CD4-positive, alpha-beta T cell treated with Interleukin-4 for 4 hours (primary cell): ENCODE measurements at places on chromosomes 2 and 18.

DNA sequence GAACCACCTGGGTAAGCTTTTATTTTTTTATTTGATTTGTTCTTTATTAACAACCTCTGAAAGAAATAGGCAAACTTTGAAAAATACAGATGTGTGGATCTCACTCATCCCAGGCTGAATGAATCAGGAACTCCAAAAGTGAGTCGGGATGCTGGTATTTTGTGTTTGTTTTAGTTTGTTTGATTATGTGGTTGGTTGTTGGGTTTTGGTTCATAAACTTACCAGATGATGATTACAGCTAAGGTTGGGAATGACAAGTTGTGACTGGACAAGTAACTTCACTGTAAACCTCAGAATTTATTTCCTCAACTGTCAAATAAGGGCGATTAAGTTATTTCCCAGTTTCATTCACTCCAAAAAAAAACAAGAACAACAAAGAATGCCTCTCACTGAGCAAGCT lies 80.5 kb upstream of the KIF5C start:
- DNase-seq, result no peak

GRCh38 chr2:238945433-238946150 lies 97.7 kb downstream of the TWIST2 start:
- no peak for DNase-seq

- DNase-seq, result peak; percentile 77
Measured at GRCh38 chr2:96637385-96638143, 548 bp downstream of the KANSL3 start.

DNA sequence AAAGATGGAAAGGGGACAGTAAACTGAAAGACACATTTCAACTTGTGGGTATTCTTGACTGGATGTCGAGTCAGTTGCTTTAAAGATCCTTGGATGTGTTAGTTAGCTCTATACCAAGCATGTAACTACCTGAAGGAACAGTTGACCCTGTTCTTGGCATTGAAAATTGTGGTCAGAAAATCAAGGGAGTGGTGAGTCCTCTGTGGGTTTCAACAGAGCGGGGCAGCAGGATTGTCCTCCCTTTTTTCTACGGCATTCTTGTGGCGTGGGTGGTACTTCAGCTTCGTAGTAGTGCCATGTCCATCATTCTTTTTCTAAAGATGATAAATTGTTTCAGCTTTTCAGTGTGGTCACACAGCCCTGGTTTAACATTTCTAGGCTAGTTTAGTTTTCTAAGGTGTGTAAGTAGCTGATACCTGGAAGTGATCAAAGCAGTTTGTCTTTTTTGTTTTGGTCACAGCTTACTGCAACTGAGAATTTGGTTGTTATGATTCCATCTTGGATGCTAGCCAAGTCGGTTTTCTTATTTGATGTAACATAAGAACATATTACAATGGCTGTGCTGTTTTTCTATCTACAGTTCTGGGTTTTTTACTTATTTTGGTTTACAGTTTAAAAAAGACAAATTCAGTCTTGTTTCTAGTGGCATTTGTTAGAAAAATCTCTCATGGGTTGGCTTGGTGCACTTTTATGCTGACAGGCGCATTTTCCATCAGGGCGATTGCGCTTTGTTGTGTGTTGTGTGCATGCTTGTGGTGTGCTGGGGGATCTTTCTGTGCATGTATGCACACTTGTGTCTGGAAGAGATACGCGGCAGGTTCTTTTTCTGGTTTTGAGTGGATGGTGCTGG lies 84.7 kb downstream of the ZNF407 start:
- no peak for DNase-seq

DNA sequence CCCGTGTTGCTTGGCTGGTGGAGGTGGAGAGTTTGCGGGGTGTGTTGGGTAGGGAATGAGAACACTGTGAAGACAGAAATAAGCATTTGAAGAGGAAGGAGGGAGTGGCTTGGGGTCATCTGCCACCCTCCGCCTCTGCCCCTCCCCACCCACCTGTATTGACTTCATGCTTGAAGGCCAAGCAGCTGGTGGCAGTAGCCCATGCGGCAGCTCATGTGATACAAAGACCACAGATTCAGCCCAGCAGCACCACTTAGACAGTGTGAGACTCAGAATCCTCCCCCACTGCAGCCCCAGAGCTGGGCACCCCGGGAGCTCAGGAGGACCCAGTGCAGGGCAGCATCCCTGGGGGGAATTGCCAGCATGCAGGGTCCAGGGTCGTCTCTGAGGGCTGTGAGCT lies 15.4 kb downstream of the NPPC start:
- no peak for DNase-seq

GRCh38 chr2:45675263-45675812 lies 23.9 kb downstream of the PRKCE start:
- DNase-seq, result no peak

DNA sequence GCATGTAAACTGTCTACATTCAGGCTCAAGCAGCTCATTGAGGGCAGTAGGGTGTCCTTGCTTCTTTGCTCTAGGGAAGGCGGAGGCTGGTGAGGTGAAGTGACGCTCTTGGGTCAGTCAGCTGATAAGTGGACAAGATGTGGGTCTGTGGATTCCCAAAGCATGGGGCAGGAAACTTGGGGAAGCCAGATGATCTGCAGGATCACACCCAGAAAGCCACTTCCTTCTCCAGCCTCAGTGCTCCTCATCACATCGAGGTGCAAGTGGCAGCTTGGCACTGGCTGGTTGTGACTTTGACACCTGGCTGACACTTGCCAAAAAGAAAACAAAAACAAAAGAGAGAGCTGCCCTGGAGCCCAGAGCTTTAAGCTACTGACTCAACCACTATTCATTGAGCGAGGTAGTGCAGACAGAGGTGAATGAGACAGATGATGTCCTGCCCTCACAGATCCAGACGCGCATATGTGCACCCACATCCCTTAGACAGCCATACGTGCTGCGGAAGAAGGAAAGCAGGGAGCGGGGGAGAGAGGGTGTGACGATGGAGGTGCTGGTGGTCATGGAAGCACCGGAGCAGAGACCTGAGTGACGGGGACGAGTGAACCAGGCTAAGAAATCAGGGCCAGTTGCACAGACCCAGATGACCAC lies 3.1 kb upstream of the CIB4 start:
- DNase-seq, result no peak

DNA sequence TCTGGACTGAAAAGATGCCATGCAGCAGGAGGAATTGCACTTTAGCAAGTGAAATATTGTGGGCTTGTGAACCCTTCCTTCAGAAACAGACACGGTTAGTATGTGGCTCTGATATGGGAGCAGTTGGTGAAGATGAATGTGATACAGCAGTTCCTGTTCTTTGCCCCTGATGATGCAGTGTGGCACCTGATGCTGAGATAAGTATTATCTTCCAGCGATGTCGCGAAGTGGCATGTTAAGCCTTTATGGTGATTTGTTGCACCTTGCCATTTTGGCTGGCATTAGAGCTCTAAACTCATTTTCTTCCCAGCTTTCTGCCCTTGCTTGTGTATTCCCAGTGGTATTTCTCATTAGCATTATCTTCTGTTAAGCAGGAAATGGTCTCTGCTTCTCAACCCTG lies 441.6 kb upstream of the RAB12 start:
- DNase-seq, result no peak

DNA sequence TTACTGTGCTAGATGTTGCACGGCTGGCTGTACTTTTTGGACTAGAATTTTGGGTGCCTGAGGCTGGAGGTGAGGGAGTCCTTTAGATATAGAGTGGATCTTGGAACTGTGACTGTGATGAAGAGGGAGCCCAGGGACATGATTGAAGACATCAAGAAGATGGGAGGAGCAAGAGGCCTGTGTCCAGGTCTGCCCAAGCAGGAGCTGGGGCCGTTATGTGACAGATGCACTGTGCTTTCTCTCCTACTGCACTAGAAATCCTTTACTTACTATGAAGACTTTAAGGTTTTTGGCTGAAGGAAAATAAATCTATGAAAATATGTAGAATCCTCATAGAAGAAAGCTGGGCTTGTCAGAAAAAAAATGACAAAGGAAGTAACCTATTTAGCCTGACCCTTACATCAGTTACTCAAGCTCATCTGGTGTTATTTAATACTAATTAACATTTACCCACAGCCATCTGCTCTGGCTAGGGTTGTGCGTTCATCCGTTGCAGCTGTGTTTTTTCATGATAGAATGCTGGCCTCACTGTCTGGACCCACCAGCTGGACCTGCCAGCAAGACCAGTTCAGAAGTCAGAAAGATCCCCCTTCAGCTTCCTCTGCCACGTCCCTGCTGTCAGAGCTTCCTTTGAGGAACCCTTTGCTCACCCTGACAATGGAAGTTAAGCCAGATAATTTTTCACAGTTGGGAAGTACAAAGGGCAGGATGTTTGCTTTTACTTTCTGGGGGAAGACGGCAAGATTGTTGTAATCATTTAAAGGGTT lies 16.7 kb downstream of the TSN start:
- DNase-seq, result no peak

GRCh38 chr2:145729481-145729880 lies 1209.6 kb upstream of the ZEB2 start:
- no peak for DNase-seq

DNA sequence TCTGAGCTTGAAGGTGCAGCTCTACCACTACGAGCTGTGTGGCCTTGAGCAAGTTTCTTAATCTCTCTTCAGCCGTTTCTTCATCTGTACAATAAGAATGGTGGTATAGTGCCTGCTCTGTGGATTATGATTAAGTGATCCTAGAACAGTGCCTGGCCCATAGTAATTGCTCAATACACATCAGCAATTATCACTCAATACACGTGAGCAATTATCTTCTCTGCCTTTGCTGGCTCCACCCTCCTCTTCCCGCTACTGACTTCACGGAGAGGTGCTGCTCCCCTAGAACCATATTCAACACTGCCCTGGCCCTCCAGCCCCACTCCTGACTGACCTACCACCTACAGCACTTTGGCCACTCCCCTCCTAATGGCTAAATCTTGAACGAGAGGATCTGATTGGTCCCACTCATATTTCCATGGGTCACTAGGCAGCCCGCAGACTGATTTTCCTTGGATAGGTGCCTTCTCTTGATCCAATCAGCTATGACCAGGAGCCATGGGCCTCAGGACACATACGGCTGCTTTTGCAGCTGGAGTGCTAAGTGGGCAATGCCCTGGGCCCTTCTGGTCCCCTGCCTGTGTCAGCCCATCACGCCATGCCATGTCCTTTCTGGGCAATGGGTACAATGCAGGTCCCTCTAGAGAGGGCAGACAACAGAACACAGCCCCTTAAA lies 77.5 kb downstream of the STPG4 start:
- no peak for DNase-seq

DNA sequence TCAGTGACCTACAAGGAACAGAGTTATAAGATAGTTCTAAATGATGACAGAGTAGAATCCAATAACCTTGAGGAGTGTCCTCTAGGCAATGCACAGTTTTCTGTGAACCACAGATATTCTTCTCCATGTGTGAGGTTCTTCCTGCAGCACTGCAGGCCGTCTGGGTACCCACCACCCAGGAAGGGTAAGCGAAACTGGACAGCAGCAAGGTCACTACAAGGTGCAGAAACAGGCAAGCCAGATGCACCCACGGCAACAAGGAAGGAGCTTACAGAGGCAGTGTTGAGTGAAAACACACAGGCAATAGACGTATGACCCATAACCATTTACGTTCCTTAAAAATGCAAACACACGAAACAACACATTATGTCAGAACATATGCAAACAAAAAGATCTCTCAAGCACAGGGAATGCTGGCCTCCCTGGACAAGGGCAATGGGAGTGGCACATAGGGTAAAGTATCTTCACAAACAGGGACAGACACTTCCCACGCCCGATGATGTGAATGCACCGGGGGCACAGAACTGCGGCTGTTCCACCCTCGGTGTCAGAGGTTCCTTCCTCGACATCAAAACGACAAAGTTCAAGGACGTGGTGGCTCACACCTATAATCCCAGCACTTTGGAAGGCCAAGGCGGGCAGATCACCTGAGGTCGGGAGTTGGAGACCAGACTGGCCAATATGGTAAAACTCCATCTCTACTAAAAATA lies 84.1 kb downstream of the NDUFA10 start:
- DNase-seq, result no peak

GRCh38 chr2:70596293-70596692 lies 42.7 kb upstream of the TGFA start:
- no peak for DNase-seq
